ENCODE measurements at places on chromosomes 16 and 17. TPM values are rescaled to one million over a fixed set of nuclear protein-coding genes. Genes with fewer than 3 reads are reported as not detected.

- DNase-seq, result no peak
These were observed 243.9 kb downstream of the CDH8 start for GRCh38 chr16:61792194-61792909.

DNA sequence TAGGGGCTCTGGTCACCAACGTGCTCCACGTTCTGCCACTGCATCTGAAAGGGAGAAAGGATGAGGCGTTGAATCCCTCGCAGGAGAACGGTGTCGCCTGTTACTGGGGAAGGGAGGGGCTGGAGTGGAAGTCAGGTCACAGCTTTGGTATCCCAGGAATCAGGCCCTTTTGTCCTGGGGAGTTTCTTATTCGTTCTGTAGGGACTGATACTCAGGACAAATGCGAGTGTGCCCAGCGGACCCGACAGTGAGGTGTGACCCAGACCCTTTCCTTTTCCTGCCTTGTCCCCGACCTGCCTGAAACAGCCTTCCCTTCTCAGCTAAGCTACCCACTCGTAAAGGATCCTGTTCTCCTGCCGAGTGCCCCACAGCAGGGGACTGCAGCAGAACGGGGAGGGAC, 177.5 kb downstream of the VPS53 start:
- DNase-seq, result no peak

GRCh38 chr17:50218771-50219315, 17.4 kb upstream of the COL1A1 start:
- DNase-seq, result no peak

- no peak for DNase-seq
These were observed 29.5 kb upstream of the CRISPLD2 start for GRCh38 chr16:84790301-84790700.

DNA sequence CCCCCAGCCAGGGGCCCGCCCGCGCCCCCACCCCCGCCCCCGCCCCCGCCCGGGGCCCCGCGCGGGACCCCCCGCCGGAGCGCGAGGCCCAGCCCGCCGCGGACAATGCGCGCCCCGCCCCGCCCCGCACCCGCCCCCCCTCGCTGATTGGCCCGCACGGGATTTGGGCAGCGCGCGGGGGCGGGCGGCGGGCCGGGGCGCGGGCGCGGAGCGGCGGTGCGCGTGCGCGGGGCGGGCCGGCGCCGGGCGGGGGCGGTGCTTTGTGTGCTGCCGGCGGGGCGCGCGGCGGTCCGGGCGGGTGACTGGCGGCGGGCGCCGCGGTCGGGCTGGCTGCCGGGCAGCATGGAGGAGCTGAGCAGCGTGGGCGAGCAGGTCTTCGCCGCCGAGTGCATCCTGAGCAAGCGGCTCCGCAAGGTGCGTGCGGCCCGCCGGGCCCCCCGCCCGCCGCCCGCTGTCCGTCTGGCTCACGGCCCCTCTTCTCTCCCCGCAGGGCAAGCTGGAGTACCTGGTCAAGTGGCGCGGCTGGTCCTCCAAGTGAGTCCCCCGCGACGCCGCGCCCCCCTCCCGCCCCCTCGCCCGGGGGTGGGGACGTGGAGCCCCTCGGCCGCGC, at the start of gene CBX2:
CBX2 (plus strand) TSS at position 255 of the 610 bp plus-strand sequence; CDS start at position 343, 88 bp downstream.
- DNase-seq, result peak; percentile 81

DNA sequence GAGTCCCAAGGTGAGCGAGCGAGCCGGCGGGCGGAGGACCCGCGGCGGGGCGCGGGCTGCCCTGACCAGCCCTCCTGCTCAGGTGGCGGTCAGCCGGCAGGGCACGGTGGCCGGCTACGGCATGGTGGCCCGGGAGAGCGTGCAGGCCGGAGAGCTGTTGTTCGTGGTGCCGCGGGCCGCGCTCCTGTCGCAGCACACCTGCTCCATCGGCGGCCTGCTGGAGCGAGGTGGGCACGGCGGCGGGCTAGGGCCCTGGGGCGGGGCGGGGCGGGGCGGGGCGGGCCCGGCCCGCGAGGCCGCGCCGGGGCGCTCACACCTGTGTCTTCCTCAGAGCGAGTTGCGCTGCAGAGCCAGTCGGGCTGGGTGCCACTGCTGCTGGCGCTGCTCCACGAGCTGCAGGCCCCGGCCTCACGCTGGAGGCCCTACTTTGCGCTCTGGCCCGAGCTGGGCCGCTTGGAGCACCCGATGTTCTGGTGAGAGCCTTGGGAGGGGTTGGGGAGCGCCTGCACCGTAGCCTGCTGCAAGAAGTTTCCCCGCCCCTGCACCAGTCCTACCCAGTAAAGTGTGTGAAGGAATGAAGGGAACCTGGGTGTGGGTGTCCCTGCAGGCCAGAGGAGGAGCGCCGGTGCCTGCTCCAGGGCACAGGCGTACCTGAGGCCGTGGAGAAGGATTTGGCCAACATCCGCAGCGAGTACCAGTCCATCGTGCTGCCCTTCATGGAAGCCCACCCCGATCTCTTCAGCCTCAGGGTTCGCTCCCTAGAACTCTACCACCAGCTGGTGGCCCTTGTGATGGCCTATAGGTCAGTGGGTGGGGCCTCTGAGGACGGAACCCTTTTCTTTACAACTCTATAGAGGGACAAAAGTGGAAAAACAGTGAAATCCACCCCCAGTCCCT, 802 bp downstream of the SETD6 start:
- peak; percentile 29 for DNase-seq

DNA sequence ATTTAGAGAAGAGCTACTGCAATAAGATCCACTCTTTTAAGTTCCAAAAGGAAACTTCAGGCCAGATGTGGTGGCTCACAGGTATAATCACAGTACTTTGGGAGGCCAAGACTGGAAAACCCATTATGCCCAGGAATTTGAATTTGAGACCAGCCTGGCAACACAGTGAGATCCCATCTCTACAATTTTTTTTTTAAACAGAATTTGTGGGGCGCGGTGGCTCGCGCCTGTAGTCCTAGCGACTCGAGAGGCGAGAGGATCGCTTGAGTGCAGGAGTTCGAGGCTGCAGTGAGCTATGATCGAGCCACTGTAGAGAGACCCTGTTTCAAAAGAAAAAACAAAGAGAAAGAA, 793 bp downstream of the COG7 start:
- DNase-seq, result no peak

GRCh38 chr16:6374821-6375220, 957.8 kb upstream of the RBFOX1 start:
- no peak for DNase-seq

GRCh38 chr17:1727876-1728630, 3.5 kb downstream of the WDR81 start:
- DNase-seq, result no peak

DNA sequence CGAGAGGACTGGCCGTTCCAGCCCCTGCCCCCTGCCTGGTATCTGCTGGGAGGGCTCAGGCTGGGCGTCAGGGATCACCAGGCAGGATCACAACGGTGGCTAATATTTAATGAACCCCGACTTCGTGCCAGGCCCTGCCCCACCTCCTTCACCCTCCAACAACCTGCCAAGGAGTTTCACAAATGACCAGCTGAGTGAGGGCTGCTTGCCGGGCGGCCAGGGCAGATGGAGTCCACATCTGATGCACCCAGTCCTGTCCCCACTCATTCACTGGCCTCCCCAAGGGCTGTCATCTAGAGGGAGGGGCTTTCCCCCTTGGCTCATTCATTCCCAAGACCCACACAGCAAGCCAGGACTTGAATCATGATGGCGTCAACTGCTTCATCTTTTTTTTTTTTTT, 17.5 kb downstream of the UBALD1 start:
- no peak for DNase-seq

DNA sequence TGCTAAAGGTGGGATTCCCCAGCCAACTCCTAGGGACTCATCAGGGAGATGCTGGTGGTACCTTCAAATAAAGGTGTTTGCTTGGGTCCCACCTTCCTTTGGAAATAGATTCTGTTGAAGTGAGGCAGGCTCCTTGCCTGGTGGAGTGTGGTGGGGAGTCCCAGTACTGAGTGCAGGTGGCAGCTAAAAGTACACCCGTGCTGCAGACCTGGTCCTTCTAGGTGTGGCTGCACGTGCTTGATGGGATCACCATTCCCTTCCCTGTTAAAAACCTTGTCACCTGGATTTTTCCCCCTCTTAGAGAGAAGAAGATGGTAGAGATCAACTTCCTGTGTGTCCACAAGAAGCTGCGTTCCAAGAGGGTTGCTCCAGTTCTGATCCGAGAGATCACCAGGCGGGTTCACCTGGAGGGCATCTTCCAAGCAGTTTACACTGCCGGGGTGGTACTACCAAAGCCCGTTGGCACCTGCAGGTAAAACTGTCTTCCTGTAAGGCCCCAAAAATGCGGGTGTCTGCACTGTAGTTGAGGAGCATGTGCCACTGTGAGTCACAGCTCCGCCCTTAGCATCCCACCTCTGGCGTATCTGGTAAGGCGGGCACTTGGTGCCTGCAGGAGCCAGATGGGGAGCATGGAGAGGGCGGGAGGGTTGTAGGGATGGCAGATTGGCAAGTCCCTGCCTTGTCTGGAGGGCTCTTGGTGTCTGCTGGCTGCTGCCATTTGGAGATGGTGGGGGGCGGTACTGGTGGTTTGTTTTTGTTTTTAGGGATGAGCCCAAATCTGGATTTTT, 34.0 kb downstream of the PLCD3 start:
- no peak for DNase-seq

DNA sequence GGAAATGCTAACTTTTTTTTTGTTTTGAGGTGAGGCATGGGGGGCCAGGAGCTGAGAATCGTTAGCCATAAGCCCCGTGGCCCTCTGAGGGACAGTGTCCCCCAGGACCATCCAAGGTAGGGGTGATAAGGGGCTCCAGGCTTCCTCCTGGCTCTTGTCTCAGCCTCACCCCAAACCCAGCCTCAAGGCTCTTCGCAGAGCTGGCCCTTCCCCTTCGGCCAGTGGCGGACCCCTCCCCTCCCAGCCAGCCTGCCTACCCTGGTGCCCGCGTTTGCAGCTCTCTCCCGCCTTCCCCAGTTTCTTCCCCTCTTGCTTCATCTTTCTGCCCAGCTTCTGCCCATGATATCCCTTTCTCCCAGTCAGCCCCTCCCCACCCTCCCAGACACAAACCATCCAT, 22.7 kb upstream of the ATP2A3 start:
- no peak for DNase-seq

DNA sequence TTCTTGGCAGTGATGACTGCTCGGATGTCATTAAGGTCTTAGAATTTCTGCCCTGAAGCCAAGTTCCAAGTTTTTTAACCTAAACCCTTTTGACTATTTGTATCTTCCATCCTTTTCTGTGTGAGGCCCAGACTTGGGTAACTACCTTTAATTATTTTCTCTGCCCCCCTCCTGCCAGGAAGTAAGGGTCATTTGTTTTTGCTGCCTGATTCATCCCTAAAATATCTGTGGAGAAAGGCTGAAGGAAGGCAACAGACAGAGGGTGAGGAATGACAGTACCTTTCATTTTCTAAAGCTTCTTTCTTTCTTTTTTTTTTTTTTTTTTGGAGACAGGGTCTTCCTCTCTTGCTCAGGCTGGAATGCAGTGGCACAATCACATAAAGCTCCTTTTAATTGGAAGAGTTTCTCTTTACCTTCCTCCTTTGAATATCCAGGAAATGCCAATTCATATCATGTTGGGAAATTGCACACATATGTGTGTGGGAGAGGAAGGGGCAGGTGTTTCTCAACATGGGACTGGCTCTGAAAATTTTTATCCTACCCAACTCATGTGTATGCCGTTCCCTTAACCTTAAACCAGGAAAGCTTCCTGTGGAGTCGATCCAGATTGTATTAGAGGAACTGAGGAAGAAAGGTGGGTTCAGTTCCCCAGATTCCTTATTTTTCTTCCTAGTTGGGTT, 957 bp downstream of the VPS25 start:
- DNase-seq, result no peak

GRCh38 chr16:9155871-9156270, 64.4 kb downstream of the HAPSTR1 start:
- no peak for DNase-seq

DNA sequence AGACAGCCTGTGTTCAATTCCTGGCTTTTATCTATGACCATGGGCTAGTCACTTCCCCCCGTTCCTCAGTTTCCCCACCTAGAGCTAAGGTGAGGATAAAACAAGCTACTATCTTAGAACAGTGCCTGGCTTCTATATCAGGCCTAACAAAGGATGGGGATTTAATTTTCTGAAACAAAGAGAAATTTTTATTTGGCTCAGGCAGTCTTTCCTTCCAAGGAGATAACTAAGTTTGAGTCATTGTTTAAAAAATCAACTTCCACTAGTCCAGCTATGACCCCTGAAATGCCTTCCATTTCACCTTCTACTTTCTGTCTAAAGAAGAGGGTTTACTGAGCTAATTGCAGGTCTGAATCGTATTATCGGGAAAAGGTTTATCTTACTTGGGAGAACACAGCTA, 99.0 kb downstream of the CMIP start:
- no peak for DNase-seq

DNA sequence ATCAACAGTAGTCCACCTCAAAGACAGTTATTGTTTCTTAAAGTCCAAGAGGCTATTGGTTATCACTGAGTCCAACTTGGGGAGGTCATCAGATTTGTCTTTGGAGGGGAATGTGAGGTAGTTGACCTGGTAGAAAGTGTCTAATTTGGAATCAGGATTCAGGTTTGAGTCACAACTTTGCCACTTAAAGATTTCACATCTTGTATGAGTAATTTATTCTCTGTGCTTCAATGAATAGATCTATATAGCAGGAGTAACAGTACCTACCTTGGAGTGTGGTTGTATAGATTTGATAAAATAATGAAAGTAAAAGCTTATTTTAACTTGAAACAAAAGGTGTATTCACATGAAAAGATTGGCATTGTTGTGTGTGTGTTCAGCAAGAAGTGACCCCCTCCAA, 119.3 kb upstream of the TBX2 start:
- no peak for DNase-seq

DNA sequence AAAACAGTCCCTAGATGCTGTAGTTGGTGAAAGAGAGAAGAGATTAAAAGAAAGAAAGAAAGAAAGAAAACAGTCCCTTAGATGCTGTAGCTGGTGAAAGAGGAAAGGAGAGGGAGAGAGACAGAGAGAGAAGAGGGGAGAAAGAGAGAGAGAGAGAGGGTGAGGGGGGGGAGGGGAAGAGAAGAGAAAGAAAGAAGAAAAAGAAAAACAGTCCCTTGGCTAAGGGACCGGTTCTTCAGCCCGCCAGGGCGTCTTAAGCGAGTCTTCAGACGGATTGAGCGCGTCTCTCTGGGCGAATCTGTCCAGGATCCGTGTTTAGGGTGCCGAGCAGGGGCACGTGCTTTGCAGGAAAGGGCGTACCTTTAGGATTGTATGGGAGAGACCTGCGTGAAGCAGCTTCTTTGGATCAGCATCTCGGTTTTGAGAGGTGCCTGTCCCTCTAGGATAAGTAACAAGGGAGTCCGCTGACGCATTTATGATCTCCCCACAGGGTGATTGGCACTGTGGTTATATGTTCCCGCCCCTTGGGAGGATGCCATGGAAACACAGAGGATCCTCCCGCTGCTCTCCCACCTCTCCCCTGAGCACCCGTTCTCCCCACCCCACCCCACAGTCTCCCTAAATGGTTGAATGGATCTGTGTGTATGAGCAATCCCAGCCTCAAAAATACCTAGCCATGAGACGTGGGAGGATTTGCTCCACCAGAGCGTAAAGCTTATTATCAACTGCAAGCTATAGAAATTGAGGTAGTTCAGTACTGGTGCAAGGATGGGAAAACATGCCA, 16.7 kb downstream of the GNGT2 start:
- peak; percentile 63 for DNase-seq

GRCh38 chr17:5284681-5285080, 2.6 kb downstream of the RABEP1 start:
- DNase-seq, result no peak

ZNF668 gene
- total RNA-seq, result 6.6 TPM

NACA2 gene
- total RNA-seq, result not detected

SMIM36 gene
- total RNA-seq, result not detected

IRX5 gene
- 1.1 TPM for total RNA-seq

SDK2 gene
- 2.1 TPM for total RNA-seq

SLC5A11 gene
- not detected for total RNA-seq

STH gene
- total RNA-seq, result not detected

BRIP1 gene
- 0.10 TPM for total RNA-seq
